ENCODE measurements at places on chromosomes 2 and 18.

GRCh38 chr2:149156971-149157740 lies 118.7 kb downstream of the LYPD6B start:
- DNase-seq: no peak

- DNase-seq: no peak
Observed at GRCh38 chr18:6546229-6546628, 131.5 kb upstream of the L3MBTL4 start.

- no peak for DNase-seq
Observed at GRCh38 chr18:68722821-68723220, 7.9 kb upstream of the TMX3 start.

- DNase-seq: peak; percentile 45
Observed at GRCh38 chr2:61135510-61135909, 26.5 kb upstream of the C2orf74 start.

DNA sequence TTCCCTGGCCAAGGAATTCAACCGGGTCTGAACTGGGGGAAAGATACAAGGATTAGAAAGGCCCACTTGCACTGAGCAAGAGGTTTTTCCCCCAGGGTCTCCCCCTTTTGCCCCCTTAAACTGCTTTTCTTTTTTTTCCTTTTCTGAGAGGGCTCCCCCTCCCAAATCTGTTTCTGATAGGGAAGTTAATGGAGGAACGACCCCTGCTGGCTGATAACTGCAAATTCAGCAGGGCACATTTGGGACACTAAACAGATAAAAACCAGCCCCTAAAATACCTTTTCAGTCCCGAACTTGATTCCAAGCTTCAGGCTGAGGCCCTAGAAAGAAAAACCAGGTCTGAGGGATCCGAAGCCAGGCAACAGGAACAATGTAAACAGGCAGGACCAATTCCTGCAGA lies 1012.4 kb upstream of the CRIM1 start:
- DNase-seq: no peak

- no peak for DNase-seq
Observed at GRCh38 chr2:69253112-69253511, 133.9 kb downstream of the GFPT1 start.

DNA sequence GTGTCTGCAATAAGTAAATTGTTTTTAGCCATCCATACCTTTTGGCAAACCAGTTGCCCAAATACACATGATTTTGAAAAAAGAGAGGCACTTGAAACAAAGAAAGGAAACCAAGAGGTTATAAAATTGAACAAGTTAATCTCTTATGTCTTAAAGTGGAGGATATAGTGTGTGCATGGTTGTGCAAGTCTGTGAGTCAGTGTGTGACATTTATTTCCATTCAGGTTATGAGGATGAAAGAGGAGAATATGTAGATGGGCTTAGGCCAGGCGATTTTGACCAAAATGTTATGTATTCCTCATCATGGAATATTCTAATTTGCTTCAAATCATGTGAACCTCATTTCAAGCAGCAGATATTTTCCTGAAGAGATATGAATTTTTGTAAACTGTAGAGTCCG lies 123.3 kb downstream of the SETBP1 start:
- DNase-seq: no peak

DNA sequence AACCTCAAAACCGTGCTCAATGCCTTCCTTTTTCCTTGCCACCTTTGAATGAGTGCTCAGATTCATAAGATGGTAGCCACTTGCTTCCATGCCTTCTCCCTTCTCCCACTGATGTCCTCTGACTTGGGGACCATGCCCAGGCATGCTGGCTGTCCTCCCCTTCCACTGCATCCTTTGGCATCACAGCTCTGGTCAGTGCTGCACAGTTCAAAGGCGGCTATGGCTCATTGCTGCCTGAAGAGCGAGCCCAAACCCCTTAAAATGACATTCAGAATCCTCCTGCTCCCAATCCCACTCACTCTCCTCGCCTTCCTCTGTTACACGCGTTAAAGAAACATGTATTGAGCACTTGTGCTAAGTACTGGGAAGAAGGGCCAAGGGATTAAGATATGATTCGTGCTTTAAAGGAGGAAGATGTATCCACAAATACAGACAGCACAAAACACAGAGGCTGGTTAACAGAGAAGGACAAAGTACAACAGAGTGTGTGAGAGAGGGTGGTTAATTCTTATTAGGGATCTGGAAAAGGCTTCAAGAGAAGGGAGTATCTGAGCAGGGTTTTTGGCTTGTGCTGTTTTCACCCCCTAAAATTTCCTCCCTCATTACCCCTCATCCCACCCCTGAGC lies 81.8 kb downstream of the CERKL start:
- DNase-seq: no peak

DNA sequence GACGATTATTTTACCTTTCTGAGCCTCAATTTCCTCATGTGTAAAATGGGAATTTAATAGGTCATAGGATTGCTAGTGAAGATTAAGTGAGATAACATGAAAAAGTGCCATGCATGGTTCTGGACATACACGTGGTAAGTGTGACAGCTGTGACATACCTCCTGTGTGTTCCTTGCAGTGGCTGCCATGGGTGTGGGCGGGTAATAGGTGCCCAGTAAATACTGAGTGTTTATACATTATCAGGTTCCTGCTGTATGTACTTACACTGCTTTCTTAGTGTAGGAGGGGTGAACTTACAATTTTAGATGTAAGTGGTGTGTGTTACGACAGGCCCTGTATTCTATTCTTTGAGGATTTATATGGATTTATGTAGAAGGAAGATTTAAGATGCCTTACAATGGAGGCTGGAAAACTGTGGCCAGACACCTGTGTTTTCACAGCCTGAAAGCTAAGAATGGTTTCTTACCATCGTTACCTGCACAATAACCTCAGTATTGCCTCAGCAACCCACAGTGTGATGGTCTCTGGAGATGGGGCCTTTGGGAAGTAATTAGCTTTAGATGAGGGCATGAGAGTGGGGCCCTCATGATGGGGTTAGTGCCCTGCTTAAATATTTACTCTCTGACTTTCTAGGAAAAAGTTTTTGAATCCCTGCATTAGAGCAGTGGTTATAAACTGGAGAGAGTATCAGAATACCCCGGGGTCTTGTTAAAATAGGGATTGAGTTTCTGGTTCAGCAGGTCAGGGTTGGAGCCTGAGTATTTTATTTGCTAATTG lies 78.1 kb downstream of the ASAP2 start:
- no peak for DNase-seq

- no peak for DNase-seq
Observed at GRCh38 chr2:40359811-40360210, 92.1 kb downstream of the SLC8A1 start.

Measured in natural killer cell (primary cell).